ENCODE measurements at places on chromosomes 2 and 18. TPM values are rescaled to one million over a fixed set of nuclear protein-coding genes. Genes with fewer than 3 reads are reported as not detected.

Gene CD28
- not detected for total RNA-seq

Gene TLX2
- total RNA-seq: 0.18 TPM

Gene PLA2R1
- total RNA-seq: 14.8 TPM

Gene CXCR1
- not detected for total RNA-seq

Gene RESP18
- not detected for total RNA-seq

Gene UGT1A10
- not detected for total RNA-seq

Gene C2orf15
- 7.8 TPM for total RNA-seq

Gene CROCC2
- total RNA-seq: 0.32 TPM

GRCh38 chr18:66754335-66754734 is 150.4 kb upstream of the CDH19 start:
- no peak overlapping the region for H3K4me3 ChIP-seq
- peaks cover 2% of the 10 kb centered on the region for H3K4me1 ChIP-seq
- DNase-seq: no peak
- H3K27me3 ChIP-seq: no peaks in the 10 kb centered on the region

DNA sequence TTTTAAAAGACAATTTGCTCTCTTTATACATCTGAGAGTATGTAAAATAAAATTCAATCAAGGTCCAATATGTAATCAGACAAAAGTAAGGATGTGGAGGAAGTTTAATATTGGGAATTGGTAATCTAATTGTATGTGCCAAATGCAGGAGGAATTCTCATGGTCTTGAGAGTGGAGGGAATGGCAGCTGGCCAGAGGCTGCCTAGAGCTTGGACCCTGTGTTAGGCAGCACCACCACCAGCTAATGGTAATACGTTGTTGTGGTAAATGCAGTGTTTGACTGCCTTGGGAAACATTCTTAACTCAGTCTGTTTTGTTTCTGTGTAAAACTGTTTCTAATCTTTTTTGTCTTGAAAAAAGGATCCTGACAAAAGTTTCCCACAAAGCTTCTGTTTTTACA is 30.0 kb downstream of the GALNT1 start:
- no peaks in the 10 kb centered on the region for H3K27me3 ChIP-seq
- H3K27ac ChIP-seq: no peak overlapping the region
- no peak for DNase-seq
- H3K4me3 ChIP-seq: no peak overlapping the region
- H3K4me1 ChIP-seq: peaks cover 23% of the 10 kb centered on the region
- H3K36me3 ChIP-seq: no peaks in the 10 kb centered on the region

DNA sequence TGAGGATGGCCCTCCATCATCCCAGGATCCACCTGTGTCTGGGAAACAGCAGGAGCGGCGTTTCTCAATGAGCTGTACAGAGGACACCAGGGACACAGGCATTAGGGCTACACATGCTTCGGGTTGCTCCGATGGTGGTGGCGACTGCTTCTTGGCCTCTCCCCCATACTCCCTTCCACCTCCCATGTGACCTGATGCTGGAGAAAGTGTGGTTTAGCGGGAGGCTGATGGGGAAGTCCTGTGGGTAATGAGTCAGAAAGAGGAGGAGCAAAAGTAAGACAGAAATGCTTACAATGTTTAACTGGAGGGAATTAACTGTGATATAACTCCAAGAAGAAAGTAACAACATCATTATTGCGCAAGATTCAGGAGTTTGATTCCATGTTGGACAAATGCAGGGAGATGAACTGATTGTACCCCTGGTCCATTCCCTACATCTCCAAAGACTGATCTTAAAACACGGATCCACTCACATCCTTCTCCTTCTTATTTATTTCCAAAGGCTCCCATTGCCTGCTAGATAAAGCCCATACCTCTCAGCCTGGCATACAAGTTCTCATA is 186.6 kb downstream of the NRP2 start:
- DNase-seq: no peak
- no peak overlapping the region for H3K4me3 ChIP-seq
- peaks cover 3% of the 10 kb centered on the region for H3K4me1 ChIP-seq
- H3K27me3 ChIP-seq: peaks cover 6% of the 10 kb centered on the region

DNA sequence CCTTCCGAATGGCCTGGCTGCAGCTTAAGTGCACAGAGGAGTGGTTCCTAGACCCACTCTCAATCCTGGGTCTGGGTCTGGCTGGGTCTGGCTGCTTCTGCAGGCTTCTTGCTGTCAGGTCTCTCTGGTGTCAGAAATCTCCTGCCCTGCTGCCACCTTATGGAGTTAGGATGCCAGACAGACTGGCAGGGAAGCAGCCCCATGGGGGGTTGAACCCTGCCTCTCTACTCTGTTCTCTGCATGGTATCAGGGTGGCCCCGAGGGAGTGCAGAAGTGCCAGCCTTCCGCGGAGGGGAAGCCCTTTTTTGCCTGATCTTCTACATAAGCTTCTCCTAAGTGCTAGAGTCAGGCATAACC is 89.4 kb downstream of the ZCCHC2 start:
- H3K4me1 ChIP-seq: peaks cover 14% of the 10 kb centered on the region
- no peak for DNase-seq
- no peak overlapping the region for H3K27ac ChIP-seq
- H3K4me3 ChIP-seq: no peak overlapping the region
- H3K27me3 ChIP-seq: peaks cover 33% of the 10 kb centered on the region
- no peaks in the 10 kb centered on the region for H3K36me3 ChIP-seq

GRCh38 chr18:8333961-8334360 is 275.3 kb upstream of the RAB12 start:
- no peak overlapping the region for H3K27ac ChIP-seq
- H3K4me3 ChIP-seq: no peak overlapping the region
- H3K27me3 ChIP-seq: no peaks in the 10 kb centered on the region
- H3K4me1 ChIP-seq: peaks cover 24% of the 10 kb centered on the region
- DNase-seq: no peak

DNA sequence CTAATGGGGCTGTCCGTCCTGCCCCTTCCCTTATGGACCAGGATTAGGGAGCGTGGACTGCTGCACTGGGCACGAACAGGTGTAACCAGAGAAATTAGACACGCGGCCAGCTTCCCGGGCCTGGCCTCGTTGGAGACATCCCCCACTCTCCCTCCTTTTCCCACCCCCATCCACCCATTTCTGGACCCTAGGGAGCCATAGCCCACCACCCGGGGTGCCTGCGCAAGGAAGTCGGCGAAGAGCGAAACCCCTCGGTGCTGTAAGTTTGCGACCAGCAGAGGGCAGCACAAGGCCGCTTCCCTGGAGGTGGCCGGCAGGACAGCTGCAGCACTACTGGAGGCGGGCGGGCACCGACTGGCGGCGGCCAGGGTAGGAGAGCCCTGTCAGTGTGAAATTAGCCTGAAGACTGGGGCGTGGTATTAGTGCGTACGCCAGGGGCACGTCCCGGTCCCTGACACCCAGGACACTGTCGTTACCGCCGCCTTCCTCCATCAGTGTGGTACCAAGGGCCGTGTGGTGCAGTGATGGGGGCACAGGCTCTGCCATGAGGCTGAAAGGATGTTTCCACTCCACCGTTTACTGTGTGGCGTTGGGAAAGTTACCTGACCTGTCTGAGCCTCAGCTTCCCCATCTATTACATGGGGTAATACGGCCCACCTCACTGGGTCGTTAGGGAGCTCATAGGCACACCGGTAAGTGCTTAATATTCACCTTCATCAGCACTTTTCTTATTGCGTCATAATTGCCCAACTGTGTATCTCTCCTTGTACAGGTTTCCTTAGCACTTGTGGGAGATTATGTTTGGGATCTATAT is 36.0 kb upstream of the CD207 start:
- H3K36me3 ChIP-seq: no peaks in the 10 kb centered on the region
- DNase-seq: peak; percentile 93
- H3K4me3 ChIP-seq: no peak overlapping the region
- peaks cover 90% of the 10 kb centered on the region for H3K27me3 ChIP-seq
- H3K27ac ChIP-seq: no peak overlapping the region
- H3K4me1 ChIP-seq: no peaks in the 10 kb centered on the region

DNA sequence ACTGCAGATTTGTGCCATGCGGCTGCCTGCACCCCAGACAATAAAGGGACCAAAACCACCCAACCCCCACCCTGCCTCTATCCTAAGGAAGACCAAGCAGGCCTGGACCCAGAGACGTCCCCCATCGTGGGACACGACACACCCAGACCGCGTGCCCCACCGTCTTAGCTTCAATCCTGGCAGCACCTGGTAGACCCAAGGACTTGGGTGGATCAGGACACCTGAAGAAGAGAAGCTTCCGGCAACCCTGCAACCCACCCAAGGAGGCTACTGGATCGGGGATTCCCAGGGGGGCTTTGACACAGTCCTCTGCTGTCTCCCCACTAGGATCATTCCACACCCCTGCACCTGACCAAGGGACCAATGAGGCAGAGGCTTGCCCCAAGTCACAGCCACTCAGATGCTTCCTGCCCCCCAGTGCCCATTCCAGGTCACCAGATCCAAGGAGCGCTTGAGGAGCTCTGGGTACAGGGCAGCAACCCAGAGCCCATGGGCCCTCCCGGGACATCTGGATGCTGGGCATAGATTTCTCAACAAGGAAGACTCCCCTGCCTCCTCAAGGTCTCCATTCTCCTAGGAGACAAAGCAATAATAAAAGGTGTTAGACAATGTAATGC is 3.6 kb downstream of the ALPI start:
- H3K4me3 ChIP-seq: no peak overlapping the region
- DNase-seq: no peak
- H3K27me3 ChIP-seq: peaks cover 58% of the 10 kb centered on the region
- H3K4me1 ChIP-seq: peaks cover 11% of the 10 kb centered on the region

DNA sequence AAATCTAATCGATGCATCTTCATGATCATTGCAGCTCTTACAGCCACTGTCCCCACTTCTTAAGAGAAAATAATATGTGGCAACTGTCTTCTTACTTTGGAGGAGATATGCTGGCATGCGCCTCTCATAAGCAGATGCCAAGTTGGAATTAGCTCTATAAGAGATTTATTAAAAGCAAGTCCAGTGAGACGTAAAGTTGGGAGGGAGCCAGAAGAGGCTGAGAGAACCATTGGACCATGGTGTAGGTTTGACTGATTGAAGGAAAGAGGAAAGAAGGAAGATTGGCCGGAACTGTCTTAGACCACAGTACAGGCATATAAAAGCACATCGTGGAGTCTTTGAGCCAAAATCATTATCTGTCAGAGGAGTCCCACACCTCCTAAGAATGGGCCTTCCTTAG is 265.7 kb upstream of the ZC3H15 start:
- no peaks in the 10 kb centered on the region for H3K27me3 ChIP-seq
- DNase-seq: no peak

GRCh38 chr2:29747786-29748470 is 173.5 kb downstream of the ALK start:
- no peak overlapping the region for H3K27ac ChIP-seq
- no peaks in the 10 kb centered on the region for H3K4me1 ChIP-seq
- no peaks in the 10 kb centered on the region for H3K36me3 ChIP-seq
- H3K27me3 ChIP-seq: peaks cover 21% of the 10 kb centered on the region

- H3K27me3 ChIP-seq: no peaks in the 10 kb centered on the region
- H3K4me3 ChIP-seq: no peak overlapping the region
- DNase-seq: no peak
- H3K36me3 ChIP-seq: peaks cover 1% of the 10 kb centered on the region
- H3K4me1 ChIP-seq: peaks cover 14% of the 10 kb centered on the region
Observed at GRCh38 chr18:2825613-2826175, 21.1 kb upstream of the EMILIN2 start.

- peaks cover 10% of the 10 kb centered on the region for H3K4me1 ChIP-seq
- H3K36me3 ChIP-seq: peaks cover under 1% of the 10 kb centered on the region
- no peaks in the 10 kb centered on the region for H3K27me3 ChIP-seq
- DNase-seq: no peak
- H3K4me3 ChIP-seq: no peak overlapping the region
Observed at GRCh38 chr2:128414351-128414750, 95.7 kb upstream of the HS6ST1 start.

DNA sequence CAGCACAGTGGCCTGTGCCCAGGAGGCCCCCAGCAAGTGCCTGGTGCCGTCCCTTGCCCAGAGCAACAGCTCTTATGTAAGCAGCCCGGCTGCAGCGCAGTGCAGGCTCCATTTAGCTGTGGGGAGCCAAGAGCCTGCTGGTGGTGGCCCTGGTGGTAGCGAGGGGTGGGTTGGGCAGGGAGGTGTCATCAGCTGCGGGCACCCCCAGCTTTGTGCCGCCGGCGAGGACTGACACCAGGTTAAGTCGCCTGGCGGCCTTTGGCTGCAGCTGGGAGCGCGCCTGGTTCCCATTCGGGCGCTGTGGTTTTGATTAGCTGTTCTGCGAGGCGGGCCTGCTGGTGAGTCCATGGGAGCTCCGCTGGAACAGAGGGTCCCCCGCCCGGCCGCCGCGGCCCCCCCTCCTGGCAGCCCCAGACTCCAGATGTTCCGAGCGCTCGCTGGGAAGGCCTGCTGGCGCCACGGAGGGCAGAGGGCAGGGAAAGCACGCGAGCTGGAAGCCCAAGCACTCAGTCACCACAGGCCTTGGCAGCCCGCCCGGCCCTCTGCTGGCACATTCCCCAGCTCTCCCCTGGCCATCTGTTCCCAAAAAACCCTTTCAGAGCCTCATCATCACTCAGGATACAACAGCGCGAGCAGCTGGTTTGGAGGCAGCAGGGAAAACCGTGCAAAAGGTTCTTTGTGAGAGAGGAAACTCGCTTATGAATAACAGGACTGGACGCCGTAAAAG is 18.4 kb downstream of the ATOH8 start:
- no peaks in the 10 kb centered on the region for H3K36me3 ChIP-seq
- H3K4me1 ChIP-seq: peaks cover 68% of the 10 kb centered on the region
- DNase-seq: peak; percentile 85
- H3K27me3 ChIP-seq: no peaks in the 10 kb centered on the region
- peak overlapping the region; percentile 34 for H3K4me3 ChIP-seq

- no peak overlapping the region for H3K4me3 ChIP-seq
- H3K27ac ChIP-seq: no peak overlapping the region
- DNase-seq: no peak
- H3K36me3 ChIP-seq: no peaks in the 10 kb centered on the region
Observed at GRCh38 chr18:73756256-73757091, 391.2 kb downstream of the FBXO15 start.

GRCh38 chr18:379681-380330 is 112.0 kb upstream of the THOC1 start:
- peak overlapping the region; percentile 28 for H3K27ac ChIP-seq
- peaks cover 12% of the 10 kb centered on the region for H3K36me3 ChIP-seq
- H3K4me1 ChIP-seq: peaks cover 37% of the 10 kb centered on the region
- H3K4me3 ChIP-seq: no peak overlapping the region
- no peaks in the 10 kb centered on the region for H3K27me3 ChIP-seq

DNA sequence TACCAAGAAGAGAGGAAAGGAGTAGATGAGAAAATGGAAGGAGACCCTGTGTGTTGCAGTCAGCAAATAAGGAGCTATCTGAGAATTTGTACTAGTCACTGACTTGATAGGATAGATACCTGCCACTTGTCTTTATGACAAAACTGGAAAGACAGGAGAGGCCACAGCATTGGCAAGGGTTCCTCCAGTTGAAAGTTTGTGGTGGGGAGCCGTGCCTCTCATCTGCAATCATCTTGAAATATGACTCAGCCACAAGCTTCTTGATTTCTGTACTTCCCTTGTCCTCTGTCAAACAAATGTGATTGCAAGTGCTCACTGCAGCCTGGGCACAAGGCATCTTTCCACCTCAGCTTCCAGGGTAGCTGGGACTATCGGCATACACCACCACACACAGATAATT is 99.1 kb downstream of the GREB1L start:
- H3K27me3 ChIP-seq: no peaks in the 10 kb centered on the region
- H3K4me3 ChIP-seq: no peak overlapping the region
- no peak overlapping the region for H3K27ac ChIP-seq
- DNase-seq: no peak
- H3K36me3 ChIP-seq: no peaks in the 10 kb centered on the region

- no peaks in the 10 kb centered on the region for H3K27me3 ChIP-seq
- no peaks in the 10 kb centered on the region for H3K36me3 ChIP-seq
- no peak for DNase-seq
- H3K4me1 ChIP-seq: peaks cover 19% of the 10 kb centered on the region
- no peak overlapping the region for H3K4me3 ChIP-seq
Observed at GRCh38 chr2:66748939-66749338, 314.0 kb downstream of the MEIS1 start.

GRCh38 chr18:78612801-78613200 is 366.8 kb upstream of the SALL3 start:
- H3K4me3 ChIP-seq: no peak overlapping the region
- H3K27me3 ChIP-seq: peaks cover 8% of the 10 kb centered on the region
- DNase-seq: no peak

All from mesothelial cell of epicardium (in vitro differentiated cells).